Hypothalamus (tissue), 51 donors: ENCODE measurements at places on chromosomes 7 and 10.
A peak's percentile ranks its signal among the peaks of the same experiment; 100 is the strongest.

DNA sequence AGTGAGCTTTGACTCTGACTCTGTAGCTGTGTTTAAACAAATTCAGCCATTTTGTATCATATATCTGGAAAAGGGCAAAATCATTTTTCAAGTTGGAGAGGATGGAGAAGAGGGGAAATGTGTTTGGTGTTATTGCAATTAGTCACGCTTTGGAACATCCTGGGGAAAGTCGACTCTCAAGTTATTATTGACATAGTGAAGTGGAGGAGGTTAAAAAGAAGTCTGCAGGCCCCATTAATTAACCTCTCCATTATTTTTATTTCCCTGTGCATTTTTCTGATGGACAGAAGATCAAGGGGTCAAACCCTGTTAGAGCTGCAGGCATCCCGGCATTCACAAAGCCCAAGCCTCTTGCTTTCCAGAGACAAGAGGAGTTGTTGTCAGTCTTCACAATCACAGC is 132.6 kb downstream of the TEX36 start:
- DNase-seq = no peak

DNA sequence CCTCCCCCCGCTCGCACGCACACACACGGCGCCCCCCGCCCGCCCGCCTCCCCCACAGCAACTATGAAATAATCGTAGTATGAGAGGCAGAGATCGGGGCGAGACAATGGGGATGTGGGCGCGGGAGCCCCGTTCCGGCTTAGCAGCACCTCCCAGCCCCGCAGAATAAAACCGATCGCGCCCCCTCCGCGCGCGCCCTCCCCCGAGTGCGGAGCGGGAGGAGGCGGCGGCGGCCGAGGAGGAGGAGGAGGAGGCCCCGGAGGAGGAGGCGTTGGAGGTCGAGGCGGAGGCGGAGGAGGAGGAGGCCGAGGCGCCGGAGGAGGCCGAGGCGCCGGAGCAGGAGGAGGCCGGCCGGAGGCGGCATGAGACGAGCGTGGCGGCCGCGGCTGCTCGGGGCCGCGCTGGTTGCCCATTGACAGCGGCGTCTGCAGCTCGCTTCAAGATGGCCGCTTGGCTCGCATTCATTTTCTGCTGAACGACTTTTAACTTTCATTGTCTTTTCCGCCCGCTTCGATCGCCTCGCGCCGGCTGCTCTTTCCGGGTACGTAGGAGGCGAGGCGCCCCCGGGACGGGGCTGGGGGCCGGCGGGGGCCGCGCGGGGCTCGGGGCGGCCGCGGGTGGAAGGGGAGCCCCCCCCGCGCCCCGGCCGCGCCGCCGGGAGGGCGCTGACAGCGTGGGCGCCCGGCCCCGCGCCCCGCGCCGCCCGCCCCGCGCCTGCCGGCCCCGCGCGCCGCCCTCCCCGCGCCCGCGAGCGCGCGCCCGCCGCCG is 441 bp downstream of the BMI1 start:
- peak; percentile 76 for DNase-seq

DNA sequence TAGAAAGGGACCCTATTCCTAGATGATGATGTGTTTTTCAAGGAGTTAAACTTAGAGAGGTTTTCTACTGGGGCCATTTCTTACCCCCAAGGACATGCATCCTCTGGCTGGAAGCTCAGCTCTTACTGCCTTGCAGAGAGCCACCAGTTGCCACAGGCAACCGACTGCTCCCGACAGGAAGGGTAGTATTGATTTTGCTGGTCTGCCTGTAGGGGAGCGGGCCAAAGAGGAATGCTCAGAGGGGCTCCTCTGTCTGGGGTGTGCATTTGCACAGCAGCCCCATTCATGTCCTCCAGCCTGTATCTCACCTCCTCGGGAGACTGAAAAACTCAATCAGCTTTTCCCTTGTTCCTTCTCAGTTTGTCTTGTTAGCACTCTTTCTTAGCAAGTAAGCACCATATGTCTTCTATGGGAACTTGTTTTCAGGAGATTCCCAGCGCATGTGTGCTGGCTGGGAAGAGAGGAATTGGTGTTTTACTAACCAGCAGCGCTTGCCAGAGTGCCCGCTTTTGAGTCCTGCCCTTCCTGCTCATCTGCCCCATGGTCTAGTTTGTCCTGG is 739.0 kb upstream of the GALNT17 start:
- no peak for DNase-seq

DNA sequence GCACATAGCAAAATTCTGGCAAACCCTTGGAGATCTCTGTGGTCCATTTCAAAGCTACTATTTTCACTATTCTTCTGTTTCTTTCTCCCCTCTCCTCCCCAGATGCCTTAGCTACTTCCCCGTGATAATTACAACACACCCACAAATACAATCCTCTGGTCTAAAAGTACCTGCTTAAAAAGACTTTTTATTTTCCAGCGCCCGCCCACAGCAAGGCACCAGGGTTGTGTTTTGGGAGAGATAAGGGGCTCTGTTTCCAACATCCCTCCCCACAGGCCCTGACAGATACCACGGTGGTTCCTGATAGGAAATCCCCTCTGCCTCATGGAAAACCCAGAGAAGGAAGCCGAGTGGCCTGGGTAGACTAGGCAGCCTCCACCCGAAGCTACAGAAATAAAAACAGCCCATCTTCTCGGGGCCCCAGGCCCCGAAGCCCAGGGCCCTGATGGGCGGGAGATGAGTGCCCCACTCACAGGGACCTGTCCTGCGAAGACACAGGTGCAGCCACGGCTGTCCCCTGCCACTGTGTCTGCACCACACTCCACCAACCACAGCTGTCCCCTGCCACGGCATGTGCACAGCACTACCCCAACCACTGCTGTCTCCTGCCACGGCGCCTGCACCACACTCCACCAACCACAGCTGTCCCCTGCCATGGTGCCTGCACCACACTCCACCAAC is 19.7 kb downstream of the CALML5 start:
- no peak for DNase-seq

DNA sequence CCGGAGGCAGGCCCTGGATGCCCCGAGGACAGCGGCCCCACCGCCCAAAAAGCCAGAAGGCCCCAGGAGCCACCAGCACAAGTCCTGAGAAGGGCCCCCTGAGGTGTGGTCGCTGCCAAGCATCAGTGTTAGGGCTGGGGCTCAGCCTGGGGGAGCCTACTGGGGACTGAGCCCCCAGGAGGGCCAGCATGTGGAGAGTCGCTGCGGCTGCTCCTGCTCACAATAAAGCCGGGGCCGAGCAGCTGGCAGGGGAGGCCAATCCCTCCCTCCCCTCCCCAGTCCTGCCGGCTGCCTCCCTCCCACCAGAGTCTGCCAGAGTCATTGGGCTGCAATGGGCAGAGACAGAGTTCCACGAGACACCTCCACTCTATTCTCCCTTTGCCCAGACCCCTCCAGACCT is 3.1 kb upstream of the ASIC3 start:
- DNase-seq = no peak

GRCh38 chr10:103712146-103712545 is 143.2 kb downstream of the SH3PXD2A start:
- DNase-seq = no peak

DNA sequence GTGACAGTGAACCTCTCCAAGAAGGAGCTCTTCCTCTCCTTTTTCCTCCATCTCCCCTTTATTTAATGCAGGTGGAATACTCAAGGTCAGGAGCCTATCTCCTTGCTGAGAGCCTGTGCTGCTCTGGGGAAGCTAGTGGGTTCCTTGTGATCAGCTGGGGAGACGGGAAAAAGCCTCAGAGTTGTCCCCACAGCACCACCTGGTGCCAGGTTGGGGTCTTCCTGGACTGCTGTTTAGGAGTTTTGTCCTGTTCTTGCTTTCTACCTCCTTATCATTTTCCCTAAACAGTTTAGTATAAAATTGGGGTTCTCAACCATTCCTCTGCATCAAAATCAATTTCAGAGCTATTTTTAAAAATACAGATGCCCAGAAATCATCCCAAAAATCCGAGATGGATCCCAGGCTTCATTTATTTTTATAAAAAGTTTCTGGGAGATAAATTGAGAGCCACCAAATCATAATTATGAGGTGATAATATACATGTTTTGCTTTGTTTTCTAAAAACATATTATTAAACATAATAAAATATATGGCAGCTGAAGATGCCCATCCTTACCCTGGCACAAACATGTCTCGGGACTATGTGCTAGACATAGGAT is 44.3 kb downstream of the MACC1 start:
- DNase-seq = no peak

GRCh38 chr10:69413221-69413865 is 3.4 kb downstream of the TACR2 start:
- peak; percentile 43 for DNase-seq
